ENCODE measurements at places on chromosomes 3 and 15.

DNA sequence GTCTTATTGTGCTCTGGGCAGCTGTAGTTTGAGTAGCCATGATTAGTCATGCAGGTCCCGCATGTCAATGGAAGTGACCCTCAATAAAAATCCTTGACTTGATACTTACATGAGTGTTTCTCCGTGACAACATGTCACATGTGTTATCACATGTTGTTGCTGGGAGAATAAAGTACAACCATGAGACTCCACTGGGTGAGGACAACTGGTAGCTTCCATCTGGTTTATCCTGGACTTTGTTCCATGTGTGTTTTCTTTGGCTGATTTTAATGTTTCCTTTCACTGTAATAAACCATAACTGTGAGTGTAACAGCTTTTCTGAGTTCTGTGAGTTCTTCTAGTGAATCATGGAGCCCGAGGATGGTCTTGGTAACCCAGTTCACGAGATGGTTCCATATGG is 63.1 kb upstream of the NDN start:
- DNase-seq, result no peak

GRCh38 chr3:116474801-116475200 is 29.5 kb upstream of the LSAMP start:
- DNase-seq, result no peak

DNA sequence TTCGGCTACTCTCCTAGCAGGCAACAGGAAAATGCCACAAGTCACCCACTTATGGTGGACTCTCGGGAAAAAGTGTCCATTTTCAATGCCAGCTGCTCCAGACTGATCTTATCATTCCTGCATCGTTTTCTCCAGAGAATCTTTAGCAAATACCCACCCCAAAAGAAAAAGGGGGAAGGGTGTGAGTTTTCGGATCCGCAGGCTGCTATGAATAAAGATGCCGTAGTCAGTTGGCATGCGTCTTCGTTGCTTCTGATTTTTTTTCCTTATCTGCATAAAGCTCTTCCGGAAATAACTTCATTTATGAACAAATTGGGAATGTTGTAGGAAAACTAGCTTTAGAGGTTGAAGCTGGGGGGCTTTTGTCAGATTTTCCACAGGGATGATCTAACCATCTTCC is 22.4 kb upstream of the VILL start:
- DNase-seq, result no peak

GRCh38 chr3:115251509-115251908 is 104.4 kb upstream of the ZBTB20 start:
- DNase-seq, result no peak

GRCh38 chr3:146465693-146466465 is 3.5 kb downstream of the PLSCR2 start:
- no peak for DNase-seq

DNA sequence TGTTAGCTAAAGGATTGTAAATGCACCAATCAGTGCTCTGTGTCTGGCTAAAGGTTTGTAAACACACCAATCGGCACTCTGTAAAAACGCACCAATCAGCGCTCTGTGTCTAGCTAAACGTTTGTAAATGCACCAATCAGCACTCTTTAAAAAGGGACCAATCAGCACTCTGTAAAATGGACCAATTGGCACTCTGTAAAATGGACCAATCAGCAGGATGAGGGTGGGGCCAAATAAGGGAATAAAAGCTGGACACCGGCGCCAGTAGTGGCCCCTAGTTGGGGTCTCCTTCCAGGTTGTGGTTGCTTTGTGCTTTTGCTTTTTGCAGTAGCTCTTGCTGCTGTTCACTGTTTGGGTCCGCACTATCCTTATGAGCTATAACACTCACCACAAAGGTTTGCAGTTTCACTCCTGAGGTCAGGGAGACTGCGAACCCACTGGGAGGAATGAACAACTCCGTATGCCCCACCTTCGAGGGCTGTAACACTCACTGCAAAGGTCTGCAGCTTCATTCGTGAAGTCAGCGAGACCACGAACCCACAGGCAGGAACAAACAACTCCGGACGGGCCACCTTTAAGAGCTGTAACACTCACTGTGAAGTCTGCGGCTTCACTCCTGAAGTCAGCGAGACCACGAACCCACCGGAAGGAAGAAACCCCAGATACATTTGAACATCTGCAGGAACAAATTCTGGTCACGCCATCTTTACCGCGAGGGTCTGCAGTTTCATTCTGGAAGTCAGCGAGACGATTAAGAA is 1.1 kb upstream of the SUCLG2 start:
- no peak for DNase-seq

DNA sequence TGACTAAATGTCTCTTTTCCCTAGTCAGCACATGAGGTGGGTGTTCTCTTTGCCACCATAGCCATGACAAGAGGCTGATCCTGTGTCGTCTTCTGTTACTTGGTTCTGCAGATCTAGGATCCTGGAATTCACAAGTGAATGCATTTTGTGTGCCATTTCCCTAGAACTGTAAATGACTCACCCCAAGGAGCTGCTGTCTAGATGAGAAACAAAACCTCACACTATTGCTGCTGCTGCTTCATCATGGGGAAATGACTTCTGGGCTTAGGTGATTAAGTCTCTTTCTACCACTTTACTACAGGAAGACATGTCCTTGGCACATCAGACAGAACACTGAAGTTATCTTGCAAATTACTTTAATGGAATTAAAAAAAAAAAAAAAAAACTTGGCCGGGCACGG is 54.9 kb downstream of the SLCO3A1 start:
- DNase-seq, result no peak
